ENCODE measurements at places on chromosomes 12 and 14.
A peak's percentile ranks its signal among the peaks of the same experiment; 100 is the strongest.

GRCh38 chr12:56221232-56221756, 428 bp downstream of the RNF41 start:
- DNase-seq = no peak

DNA sequence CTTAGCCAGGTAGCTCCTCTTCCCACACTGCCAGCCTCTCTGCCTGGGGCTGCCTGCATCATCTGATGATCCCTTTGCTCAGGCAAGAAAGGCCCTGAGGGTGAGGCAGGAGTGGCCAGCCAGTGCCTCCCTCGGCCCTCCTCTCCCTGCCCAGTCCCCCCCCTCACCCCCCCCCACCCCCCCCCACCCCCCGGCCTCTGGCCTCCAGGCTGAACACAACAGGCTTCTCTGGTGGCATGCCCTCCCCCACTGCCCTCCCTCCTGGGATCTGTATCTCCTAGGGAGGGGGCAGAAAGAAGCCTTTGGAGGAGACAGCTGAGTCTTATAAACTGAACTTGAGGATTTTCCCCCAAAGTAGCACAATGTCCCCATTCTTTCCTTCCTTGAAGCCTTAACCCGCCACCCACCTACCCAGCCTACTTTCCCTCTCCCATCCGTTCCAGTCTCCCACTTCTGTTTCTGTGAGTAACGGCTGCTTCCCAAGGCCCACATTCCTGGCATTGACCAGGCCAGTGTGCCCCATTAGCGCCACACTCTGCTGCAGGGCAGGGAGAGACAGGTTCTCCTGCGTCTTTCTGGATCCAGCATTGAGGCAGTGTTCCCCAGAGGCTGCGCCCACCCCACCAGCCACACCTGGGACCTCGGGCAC, 82.1 kb downstream of the B4GALNT3 start:
- DNase-seq = no peak

- DNase-seq = no peak
Measured at GRCh38 chr12:49646871-49647654, 23.7 kb downstream of the PRPF40B start.

DNA sequence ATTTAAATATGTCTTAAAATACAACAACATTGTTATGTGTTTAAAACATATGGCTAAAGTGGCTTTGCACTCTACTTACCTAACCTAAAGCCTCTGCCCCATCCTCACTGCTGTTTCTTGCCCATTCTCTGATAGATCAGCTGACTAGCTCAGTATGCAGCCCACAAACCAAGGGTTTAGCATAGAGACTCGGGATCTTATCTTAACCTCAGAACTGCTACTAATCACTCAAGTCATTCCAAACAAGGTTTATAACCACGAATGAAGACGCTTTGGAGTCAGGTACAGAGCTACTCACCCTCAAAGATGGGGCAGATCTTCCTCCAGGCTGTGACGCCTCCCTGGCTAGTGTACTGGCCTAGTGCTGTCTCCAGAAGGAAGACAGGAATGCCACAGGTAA, 19.3 kb downstream of the SLC6A13 start:
- DNase-seq = no peak

DNA sequence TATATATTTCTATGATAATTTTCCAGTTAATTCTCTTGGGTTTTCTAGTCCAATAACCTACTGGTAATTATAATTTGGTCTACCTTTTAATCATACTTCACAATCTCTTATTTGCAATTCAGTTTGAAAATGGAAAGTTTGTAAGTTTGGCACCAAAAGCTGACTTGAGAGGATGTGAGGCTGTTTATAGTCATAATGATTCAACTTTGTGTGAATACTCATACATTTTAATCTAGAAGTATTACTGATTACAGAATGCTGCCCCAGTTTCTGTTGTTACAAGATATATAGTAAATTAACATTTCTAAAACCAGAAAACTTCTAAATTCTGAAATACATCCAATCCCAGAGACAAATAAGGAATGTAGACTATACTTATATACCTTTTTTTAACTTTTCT, 158.2 kb downstream of the SLC38A4 start:
- no peak for DNase-seq

DNA sequence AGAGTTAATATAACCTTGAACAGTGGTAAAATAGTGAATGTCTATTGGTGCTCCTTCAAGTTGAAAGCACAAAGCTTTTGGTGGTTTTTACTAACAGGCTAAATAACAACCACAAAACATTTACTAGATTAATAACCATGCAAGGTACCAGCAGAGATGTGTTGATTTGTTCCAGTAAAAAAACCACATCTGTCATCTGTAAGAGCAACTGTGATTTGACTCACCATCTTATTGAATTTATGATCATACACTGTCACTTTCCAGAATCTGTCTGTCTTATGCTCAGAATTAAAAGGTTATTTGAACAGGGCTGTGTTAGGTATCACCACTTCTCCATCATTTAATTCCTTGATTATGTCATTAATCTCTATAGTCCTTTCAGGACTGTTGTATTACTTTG, 107.0 kb upstream of the PTHLH start:
- no peak for DNase-seq

- DNase-seq = no peak
Measured at GRCh38 chr14:90742252-90742651, 74.0 kb downstream of the TTC7B start.

GRCh38 chr12:105882404-105882803, 256.4 kb downstream of the NUAK1 start:
- no peak for DNase-seq

- no peak for DNase-seq
Measured at GRCh38 chr14:98230411-98230810, 1041.6 kb downstream of the BCL11B start.

GRCh38 chr12:4112734-4113325, 160.7 kb upstream of the CCND2 start:
- no peak for DNase-seq

DNA sequence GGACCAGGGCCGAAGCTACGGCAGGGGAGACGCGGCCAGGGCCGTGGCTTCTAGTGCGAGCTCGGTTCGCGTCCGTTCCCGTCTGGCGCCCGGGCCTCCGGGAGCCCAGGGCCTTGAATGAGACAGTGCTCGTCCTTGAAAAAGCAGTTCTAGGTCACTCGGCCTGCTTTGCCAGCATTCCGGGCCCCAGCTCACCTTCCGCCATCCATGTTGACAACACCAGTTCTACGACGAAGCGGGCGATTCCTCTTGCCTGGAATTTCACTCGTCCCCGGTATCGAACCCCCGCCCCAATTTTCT, 4.5 kb downstream of the OR10AD1 start:
- no peak for DNase-seq

GRCh38 chr12:110084314-110085015, 36.1 kb upstream of the C12orf76 start:
- no peak for DNase-seq

- no peak for DNase-seq
Measured at GRCh38 chr14:35044939-35045797, 904 bp upstream of the FAM177A1 start.

- no peak for DNase-seq
Measured at GRCh38 chr14:35958499-35958898, 132.4 kb downstream of the BRMS1L start.

DNA sequence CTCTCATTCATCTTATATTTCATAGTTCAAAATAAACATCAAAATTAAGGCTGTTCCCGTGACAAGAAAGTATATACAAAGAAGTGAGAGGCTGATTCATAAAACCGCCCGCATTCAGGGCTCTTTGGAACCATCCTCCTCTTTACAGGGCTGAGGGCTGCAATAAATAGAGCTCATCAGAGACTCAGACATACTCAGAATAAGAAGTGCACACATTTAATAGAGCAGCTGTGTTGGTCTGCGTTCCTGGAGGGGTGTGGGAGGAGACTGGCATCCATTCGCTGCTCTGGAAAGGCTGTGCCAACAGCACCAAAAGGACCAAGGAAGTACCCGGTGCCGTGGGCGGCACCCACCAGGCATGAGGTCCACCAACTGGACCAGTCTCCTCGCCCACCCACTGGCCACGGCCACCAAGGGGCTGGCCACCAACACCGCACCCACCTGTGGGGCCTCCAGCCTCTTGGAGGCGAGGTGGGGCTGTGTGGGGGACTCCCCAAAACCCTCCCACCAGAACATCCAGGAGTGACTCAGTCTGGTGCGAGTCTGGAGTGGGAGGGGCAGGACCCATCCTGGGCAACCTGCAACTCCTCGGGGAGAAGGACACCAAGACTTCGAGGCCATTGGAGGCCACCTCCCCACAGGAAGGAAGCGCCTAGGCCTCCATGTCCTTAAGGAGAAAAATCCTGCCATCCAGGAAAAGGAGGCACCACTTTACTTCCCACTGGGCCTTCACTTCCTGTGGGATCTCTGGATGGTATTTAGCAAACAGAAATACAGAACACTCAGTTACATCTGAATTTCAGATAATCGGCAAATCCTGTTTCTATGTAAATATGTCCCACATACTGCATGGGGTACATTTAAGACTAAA, 32.7 kb downstream of the VCPKMT start:
- DNase-seq = peak; percentile 85

DNA sequence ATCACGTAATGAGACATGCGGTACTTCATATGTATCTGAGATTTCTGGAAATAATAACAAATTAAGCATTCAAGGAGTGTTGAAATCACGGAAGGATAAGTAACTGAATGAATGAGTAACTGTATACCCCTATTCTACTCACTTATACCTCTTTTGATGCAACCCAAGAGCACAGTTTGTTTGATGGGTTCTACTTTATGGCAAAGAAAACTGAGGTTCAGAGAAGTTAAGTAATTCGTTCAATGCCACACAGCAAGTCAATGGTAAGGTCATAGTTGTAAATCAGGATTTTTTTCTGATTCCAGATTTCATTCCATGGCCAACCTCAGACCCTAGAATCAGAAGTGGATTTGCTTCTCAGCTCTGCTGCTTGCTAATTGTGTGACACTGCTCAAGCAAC, 544.5 kb upstream of the TBX3 start:
- no peak for DNase-seq

DNA sequence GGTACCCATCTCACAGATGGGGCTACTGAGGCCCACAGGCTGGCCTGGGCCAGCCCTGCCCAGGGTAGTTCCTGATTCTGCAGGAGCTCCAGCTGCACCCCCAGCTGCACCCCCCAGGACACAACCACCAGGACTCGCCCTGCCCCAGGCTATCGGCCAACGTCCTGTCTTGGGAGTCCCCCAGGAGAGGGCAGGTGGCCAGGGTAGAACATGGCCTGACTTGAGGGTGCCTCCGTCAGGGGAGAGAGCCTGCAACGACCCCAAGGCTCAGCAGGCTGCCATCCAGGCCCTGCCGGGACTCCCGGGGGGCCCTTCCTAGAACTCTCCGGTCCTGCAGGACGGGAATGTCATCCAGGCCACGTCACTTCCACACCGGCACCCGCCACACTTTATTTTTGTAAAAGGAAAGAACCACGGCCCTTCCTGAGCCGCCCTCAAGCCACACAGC, 15.8 kb downstream of the JAG2 start:
- DNase-seq = no peak

DNA sequence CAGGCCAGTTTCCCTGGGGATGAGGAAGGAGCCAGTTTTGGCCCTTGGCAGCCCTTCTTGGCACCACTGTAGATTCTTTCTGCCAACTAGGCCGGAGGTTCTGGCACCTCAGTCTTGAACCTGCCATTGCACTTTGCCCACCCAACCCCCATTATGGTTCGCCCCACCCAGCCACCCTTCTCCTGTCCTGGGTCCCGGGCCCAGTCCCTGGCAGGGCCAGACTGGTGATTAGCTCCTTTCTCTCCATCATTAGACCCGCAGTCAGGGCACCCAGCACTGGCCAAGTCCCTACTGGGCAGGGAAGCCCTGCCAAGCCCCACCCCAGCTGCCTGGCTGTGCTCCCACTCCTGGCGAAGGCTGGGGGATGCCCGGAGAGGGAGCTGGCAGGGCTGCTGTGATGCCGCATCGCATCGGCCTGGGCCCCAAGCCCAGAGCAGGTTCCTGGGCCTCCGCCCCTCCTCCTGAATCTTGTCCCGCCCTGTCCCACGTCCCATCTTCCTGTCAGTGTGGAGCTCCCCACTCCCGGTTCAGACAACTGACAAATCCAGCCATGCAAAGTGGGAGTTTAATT, 9.8 kb downstream of the FAM222A start:
- no peak for DNase-seq

DNA sequence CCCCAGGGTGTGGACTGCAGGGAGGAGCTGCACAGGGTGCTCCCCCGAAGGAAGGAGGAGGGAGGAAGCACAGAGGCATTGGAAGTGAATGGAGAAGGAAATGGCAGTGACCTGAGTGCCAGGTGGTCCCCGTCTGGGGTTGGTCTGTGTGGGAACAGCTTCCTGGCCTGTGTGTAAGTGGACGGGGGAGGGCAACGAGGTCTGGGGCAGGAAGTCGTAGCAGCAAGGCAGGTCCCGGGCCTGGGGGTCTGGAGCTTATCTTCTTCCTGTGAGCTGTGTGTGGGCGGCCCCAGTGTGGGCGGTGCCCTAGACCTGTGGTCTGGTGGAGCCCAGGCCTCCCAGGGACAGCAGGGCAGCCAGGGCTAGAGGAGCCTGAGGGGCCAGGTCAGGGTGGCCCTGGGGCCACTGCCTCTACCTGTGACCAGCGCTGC, 382.1 kb downstream of the TMEM121 start:
- no peak for DNase-seq

DNA sequence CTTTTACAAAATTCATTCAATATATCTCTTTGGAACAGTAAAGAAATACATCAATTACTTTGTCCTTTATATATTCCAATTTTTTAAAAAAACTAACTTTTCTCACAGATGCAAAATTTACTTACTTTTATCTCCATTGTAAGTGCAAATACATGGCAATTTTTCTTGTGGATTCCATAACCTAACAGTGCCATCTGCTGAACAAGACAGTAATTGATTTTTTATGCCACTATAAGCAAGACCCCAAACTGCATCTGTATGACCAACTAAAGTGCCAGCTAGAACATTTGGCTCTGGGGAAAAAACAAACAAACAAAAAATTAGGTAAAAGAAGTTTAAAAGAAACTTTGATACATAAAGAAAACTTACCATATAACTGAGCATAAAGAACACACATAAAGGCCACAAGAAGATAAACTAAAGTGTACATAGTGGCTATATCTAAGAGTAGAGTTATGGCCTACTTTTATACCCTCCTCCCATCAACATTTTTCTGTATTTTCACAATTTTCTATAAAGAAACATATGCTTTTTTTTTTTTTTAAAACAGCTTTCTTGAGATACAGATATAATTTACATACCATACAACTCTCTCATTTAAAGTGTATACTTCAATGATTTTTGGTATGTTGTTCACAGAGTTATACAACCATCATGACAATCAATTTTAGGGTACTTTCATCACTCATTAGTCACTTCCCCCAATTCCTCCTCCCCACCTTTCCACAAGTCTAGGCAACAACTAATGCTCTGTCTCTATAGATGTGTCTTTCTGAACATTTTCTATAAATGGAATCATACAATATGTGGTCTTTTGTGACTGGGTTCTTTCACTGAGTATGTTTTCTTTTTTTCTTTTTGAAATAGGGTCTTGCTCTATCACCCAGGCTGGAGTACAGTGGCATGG, 32.6 kb downstream of the COCH start:
- no peak for DNase-seq
